ENCODE measurements at places on chromosomes 12 and 14.

- DNase-seq, result peak; percentile 34
Observed at GRCh38 chr12:64025174-64025958, 180.9 kb downstream of the SRGAP1 start.

DNA sequence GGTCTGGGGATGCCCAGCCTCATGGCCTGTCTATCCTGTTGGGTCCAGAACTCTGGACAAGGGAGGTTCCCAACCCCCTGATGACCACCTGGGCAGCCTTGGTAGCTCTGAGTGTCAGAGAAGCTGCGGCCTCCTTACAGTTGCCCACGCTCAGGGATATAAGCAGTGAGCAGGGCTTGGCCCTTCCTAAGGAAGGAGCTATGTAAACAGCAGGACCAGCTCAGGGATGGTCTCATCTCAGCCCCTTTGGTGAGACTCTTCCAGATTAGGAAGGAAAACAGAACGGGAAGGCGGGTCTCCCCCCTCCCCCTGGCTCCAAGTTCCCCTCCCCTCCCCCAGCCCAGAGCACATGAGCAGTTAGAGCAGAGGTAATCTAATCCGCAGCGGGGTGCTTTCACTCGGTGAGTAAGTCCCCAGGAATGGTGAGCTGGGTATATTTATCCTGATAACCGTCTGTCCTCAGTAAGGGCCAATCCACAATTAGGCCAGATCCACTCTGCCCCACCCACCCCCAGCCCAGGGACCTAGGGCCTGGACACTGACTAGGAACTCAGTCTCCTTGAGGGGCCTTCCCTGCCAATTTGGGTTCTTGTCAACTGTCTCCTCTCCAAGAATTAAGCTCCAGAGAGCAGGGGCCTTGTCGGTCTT is 29.5 kb upstream of the RPLP0 start:
- peak; percentile 85 for DNase-seq

GRCh38 chr14:94404561-94404960 is 16.2 kb upstream of the SERPINA1 start:
- no peak for DNase-seq

GRCh38 chr12:49925433-49926204 is 21.9 kb upstream of the FAIM2 start:
- no peak for DNase-seq

- no peak for DNase-seq
Observed at GRCh38 chr12:93040367-93040766, 111.3 kb upstream of the EEA1 start.

GRCh38 chr14:59698793-59699192 is 122.2 kb upstream of the CCDC175 start:
- DNase-seq, result no peak

DNA sequence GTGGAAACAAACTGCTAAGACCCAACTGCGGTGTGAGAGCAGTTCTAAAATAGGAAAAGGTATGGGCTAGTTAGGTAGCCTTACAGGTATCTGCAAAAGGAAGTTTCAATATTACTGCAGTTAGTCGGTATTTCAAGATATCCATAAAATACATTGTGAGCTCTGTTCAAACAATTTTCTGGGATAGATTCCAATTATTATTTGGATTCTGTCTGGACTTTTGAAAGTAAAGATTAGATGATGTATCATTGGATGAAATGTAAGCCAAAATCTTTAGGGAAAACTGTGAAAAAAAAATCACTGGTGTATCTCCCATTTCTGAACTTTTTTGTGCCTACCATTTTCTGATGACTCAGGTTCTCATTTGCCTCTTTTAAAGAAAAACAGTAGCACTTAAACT is 621.6 kb downstream of the CCER1 start:
- DNase-seq, result no peak

DNA sequence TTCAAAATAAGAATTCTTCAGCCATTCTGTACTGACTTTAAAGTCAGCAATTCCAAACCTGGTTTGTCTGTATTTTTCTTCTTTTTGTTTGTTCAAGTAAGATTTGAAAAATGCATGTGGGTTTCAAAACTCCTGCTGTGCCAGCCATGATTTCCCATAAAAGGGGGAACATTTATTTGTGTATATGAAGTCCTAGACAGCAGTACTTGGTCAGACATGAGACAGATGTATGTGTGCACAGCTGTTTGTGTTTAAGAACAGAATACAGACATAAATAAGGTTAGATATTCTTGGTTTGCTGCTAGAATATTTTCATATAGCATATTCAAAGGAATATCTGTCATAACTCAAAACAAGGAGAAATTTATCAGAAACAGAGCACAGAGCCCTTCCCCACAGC is 236.0 kb downstream of the ADAMTS20 start:
- no peak for DNase-seq

GRCh38 chr14:47744155-47744554 is 68.8 kb upstream of the MDGA2 start:
- DNase-seq, result no peak

GRCh38 chr12:48157889-48158370 is 615 bp upstream of the ASB8 start:
- no peak for DNase-seq

GRCh38 chr14:61229981-61230380 is 51.2 kb downstream of the TMEM30B start:
- no peak for DNase-seq

GRCh38 chr12:3049611-3050249 is 27.4 kb upstream of the TSPAN9 start:
- DNase-seq, result no peak

DNA sequence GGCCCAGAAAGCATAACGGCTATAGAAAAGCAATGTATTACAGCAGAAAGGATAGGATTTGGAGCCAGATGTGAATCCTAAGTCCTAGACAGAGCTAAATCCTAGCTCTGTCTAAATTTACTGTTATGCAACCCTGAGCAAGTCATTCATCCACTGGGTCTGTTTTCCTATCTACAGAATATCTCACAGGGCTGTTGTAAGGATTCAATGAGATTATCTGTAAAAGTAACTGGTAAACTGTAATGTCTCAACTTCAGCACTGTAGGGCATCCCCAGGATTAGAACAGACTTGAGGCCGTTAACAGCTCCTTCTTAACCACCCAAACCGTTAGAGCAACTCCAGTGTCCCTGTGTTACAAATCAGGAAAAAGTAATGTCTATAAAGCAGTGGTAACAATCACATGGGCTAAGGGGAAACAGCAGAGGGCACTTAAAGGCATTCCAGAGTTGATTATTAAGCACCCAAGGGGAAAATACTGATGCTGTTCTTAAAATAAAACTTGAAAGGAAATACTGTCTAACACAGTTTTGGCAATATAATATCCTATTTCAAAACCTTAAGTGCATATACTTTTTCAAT is 10.1 kb downstream of the GMFB start:
- DNase-seq, result no peak

DNA sequence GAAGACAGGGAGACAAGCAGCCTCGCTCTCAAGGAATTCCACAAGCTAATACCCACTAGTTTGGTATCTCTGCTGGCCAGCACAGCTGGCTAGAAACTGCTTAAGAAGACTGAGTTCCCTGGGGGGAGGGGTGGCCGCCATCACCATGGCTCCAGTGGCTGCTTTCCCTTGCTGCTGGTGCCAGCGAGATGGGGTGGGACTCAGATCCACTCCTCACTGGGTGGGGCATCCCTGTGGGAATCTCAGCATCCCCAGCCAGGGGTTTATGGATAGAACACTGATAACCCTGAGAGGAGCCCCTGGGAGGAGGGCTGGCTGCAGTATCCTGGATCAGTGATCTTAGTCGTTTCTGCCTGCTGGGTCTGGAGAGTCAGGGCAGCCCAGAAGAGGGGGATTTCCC is 170.6 kb upstream of the MDGA2 start:
- no peak for DNase-seq

- no peak for DNase-seq
Observed at GRCh38 chr14:49966304-49966809, 73.5 kb downstream of the ARF6 start.

DNA sequence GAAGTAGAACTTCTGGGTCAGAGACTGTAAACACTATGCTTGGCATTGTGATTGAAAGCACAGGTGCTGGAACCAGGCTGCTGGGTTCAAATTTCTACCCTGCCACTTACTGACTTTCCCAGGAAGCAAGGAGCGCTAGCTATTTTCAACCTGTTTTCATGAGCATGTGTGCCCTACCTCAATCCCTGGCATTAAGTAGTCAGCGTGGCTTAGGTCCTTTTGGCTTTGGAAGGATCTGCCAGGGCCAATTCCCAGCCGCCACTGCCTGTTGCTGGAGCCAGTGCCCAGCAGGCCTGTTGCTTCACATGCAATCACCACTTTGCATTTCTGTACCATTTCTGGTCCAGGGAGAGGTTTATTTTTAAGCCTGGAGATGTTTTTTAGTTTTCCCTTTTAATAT is 196.3 kb downstream of the TRHDE start:
- no peak for DNase-seq

GRCh38 chr14:20489093-20489994 is 16.0 kb upstream of the RNASE10 start:
- peak; percentile 51 for DNase-seq

- no peak for DNase-seq
Observed at GRCh38 chr14:64604881-64605280, 55.1 kb downstream of the PPP1R36 start.

- no peak for DNase-seq
Observed at GRCh38 chr12:30962047-30962446, 35.5 kb downstream of the TSPAN11 start.

GRCh38 chr14:68470361-68470760 is 322.5 kb downstream of the ZFP36L1 start:
- DNase-seq, result no peak

- DNase-seq, result no peak
Observed at GRCh38 chr12:79680051-79680450, 10.7 kb downstream of the PAWR start.

- no peak for DNase-seq
Observed at GRCh38 chr12:116094475-116094874, 183.0 kb downstream of the MED13L start.

- no peak for DNase-seq
Observed at GRCh38 chr14:31300296-31300695, 92.7 kb upstream of the HECTD1 start.

DNA sequence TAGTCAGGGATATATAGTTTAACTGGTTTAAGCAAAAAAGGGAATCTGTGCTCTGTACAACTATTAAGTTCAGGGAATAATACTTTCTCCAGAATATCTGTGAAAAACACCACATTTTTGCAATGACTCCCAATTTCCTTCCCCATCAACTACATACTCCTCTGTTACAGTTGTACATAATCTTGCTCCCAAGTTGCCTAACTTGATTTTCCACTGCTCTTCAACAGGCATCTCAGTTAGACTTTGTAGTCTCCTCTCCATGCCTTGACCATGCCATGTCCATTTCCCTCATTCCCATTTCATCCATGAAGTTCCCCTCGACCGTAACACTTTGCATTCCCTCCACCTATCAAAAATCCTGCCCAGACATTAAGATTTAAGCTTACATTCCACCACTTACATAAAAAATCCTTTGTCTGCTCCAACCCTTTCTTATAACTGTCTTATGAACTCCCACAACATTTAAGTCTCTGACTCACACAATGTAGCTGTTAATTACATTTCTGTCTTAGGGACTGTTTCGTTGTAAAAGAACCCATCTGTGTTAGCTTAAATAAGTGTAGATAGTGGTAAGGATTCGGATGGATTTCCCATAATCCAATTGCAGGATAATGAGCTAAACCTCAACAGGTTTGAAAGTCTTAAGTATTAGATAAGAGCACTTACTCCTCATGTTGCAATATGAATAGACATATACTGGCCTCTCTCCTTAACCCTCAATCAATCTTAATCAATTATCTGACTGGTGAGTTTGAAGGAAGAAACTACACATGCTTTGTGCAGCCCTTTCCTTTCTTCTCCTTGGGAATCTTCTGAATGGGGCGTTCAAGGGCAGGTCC is 156.5 kb downstream of the PAWR start:
- no peak for DNase-seq

- no peak for DNase-seq
Observed at GRCh38 chr14:37078131-37078530, 94.3 kb downstream of the SLC25A21 start.
